SK-N-SH (cell line): ENCODE measurements at places on chromosomes 1 and 21. TPM values are rescaled to one million over a fixed set of nuclear protein-coding genes. Genes with fewer than 3 reads are reported as not detected.

WDR64 gene
- not detected in 2 replicates for polyA plus RNA-seq

EFCAB14 gene
- 13.6 and 20.0 TPM in 2 replicates for polyA plus RNA-seq

SPATA45 gene
- polyA plus RNA-seq = 0.24 TPM in 1 of 2 replicates, not detected in the other

PLCH2 gene
- 0.08 and 0.18 TPM in 2 replicates for polyA plus RNA-seq

KCNT2 gene
- 0.56 and 0.99 TPM in 2 replicates for polyA plus RNA-seq

RNF115 gene
- polyA plus RNA-seq = 4.8 and 6.1 TPM in 2 replicates

CELF3 gene
- 0.25 and 0.65 TPM in 2 replicates for polyA plus RNA-seq

SMPDL3B gene
- polyA plus RNA-seq = 0.67 and 0.95 TPM in 2 replicates

TNNT2 gene
- 0.33 and 0.57 TPM in 2 replicates for polyA plus RNA-seq

C1orf94 gene
- polyA plus RNA-seq = not detected in 2 replicates

TEDDM1 gene
- polyA plus RNA-seq = not detected in 2 replicates

FAM177B gene
- not detected in 2 replicates for polyA plus RNA-seq

AK5 gene
- 22.9 TPM in 2 replicates for polyA plus RNA-seq

FAM76A gene
- 2.9 and 4.2 TPM in 2 replicates for polyA plus RNA-seq

DNA sequence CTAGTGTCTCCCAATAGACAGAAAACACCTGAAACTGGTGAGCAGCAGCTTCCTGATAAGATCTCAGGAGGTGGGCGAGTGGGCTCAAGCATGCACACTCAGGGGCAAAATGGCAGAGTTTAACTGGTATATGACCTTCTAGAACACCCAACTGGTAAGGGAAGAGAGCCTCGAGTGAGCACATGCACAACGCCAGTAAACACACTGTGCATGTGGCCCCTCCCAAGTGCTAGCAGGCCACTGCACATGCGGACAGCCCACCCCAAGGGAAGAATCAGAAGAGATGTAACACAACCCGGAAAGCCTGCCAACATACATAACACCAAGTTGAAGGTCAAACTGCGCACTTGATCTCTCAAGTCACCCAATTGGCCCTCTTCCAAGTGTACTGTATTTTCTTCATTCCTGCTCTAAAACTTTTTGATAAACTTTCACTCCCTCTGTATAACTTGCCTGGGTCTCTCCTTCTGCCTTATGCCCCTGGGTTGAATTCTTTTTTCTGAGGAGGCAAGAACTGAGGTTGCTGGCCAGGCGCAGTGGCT is 138.2 kb downstream of the GLUL start:
- DNase-seq = no peak

- DNase-seq = no peak
Observed at GRCh38 chr1:8427493-8427892, 109.6 kb downstream of the SLC45A1 start.

GRCh38 chr1:67642629-67643028 is 42.4 kb upstream of the GADD45A start:
- DNase-seq = no peak

- peak; percentile 73 for DNase-seq
Observed at GRCh38 chr21:45747233-45747766, 103.8 kb downstream of the PCBP3 start.

- DNase-seq = no peak
Observed at GRCh38 chr21:40631211-40631610, 215.7 kb downstream of the DSCAM start.

GRCh38 chr1:1910651-1911331 is 4.3 kb upstream of the CALML6 start:
- no peak for DNase-seq

- no peak for DNase-seq
Observed at GRCh38 chr1:19453741-19454201, 31.6 kb downstream of the CAPZB start.

DNA sequence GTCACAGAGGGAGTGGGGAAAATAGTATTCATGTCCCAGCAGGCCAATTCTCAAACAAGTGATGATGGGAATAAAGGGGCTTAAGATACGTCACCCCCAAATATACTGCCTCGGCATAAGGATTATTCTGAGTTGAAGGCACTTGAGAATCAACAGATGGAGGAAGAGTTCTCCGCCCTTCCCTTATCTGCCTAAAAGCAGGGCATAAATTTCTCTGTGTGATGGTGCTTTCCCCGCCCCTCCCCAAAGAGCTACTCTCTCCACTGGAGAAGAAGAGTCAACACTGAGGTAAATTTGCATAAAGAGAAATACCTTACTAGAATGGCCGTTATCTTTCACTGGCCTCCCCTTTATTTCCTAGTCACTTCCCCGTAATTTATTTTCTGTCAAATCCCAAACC is 18.7 kb downstream of the BECN2 start:
- no peak for DNase-seq

DNA sequence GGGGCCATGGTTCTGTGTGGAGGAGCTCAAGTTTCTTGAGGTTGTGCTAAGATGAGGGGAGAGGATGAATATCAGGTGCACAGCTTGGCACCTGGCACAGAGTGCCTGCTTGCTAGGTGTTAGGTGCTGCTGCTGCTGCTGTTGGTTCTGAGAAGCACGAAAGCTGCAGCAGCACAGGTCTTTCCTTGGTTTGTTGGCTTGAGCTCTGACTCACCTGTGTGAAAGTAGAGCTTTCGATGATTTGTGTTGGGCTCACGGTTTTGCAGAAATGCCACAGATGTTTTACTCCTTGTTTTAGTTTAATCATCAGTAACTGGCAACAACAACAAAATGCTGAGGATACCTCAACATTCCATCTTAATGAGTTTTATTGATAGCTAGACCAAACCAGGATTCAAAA is 221.6 kb downstream of the BRINP2 start:
- DNase-seq = no peak

DNA sequence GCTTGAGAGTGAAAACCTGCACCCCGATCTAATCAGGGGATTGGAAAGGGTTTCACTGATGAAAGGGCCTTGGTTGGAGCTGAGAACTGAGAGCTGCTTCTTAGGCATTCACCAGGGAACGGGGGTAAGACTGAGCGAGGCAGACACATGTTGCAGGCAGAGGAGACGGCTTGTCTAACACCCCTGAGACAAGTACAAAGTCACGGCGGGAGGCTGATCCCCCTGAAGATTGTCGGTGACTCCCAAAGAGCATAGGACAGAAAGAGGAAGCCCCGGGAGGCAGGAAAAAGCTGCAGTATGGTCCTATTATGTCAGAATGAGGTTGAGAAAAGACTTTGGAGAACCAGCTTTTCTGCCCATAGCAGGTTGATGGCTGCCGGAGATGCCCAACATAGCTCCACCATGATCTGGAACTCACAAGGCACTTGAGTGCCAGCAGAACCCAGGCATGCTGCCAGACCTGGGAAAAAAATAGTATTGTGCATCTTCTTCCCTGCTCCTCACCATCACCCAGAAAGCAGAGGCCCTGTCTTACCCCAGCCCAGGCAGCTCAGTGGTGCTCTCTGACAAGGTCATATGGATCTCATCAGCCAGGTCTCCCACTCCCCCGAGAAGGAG is 463.9 kb upstream of the PROX1 start:
- no peak for DNase-seq

DNA sequence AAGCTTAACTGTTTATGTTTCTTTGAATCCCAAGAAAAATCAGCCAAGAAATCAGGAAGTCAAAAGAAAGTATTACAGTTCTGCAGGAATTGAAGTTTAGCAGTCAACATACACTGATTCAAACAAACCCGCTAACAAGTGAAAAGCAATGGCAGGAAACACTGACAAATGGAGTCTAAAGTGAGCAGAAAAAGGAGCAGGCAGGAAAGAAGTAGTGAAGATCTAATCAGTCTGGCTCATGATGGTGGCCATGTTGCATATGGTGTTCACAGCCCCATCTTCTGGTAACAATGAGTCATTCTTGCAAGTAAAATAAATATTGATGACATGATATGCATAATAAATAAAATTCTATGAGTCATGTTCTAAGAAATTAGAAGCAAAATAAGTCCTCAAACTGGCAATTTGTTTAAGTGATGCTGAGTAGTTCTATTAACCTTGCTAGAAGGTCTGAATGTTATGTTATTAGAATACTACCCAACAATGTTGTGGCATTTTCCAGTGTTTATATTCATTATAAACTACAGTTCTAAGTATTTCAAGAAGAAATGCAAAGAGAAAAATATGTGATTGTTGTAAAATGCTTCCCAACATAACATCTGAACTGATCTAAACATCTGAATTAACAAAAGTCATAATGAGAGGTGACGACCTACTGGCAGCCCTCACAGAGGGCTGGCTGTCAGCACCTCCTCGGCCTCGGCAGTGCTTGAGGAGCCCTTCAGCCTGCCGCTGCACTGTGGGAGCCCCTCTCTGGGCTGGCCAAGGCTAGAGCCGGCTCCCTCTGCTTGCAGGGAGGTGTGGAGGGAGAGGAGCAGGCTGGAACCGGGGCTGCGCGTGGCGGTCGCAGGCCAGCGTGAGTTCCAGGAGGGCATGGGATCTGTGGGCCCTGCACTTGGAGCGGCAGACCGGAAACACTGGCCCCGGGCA is 5.7 kb upstream of the ACBD6 start:
- DNase-seq = peak; percentile 30

DNA sequence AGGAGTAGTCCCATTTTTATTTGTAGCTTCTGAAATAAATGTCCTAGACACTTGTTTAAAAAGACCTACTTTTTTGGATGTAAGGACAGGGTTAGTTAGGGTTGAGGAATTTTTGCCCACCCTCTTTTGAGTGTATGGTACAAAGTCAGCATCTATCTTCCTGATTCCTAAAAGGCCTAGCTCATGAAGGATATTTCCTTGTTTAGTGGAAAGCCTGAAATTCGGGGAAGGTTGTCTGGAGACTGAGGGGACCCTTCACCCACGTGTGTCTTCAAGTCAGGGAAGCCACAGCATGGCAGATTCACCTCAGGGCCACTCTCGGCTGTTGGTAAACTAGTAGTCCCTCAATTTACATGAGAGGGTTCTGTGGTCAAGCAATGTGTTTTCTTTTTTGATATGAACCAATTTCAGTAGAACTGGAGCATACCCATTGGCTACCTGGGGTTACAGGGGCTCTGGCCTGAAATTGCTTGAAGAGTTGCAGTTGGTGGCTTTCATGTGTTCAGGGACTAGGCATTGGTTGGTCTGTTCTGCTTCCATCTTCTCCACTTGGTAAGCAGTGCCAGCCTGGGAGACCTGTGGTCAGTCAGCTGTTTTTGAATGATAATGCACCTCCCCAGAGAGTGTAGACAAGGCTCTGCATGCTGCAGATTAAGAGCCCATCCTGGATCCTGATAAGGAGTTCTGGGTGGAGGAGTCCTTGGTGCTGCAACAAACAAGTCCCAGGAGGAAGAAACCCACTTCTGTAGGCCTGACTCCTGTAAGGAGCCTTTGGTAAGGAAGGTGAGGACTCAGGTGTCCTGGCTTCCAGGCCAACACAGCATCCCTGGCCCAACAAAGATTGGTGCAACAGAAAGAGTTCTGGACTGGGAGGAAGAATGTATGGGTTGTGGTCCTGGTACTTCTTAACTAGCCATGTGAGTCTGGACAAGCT is 6.3 kb downstream of the BTG2 start:
- no peak for DNase-seq

DNA sequence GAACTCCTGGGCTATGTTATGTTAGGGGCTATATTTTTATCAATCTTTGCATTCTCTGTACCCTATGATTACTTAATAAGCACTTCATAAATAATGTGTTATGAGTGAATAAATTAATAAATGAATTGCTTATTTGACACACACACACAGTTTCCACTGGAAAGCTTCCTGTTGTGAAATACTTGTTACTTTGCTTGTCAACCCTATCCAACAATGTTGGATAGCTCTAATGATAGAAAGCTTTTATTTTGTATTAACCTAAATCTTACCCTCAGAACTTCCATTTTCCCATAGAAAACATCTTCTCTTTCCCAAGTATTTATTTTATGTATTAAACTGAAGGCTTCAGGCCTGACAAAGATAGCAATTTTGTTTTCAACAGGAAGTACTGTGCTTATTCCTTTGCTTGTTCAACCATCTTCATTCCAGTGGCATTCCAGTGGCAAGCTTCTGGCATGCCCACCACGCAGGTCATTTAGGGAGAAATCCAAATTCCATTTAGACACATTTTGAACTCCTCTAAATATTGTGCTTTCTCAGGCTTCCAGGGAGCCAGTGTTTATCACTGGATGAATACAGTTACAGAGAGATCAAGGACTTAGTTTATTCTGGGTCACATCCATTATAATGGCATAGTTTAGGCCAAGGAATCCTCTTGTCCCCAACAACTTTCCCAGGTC is 134.4 kb downstream of the TGFB2 start:
- no peak for DNase-seq

DNA sequence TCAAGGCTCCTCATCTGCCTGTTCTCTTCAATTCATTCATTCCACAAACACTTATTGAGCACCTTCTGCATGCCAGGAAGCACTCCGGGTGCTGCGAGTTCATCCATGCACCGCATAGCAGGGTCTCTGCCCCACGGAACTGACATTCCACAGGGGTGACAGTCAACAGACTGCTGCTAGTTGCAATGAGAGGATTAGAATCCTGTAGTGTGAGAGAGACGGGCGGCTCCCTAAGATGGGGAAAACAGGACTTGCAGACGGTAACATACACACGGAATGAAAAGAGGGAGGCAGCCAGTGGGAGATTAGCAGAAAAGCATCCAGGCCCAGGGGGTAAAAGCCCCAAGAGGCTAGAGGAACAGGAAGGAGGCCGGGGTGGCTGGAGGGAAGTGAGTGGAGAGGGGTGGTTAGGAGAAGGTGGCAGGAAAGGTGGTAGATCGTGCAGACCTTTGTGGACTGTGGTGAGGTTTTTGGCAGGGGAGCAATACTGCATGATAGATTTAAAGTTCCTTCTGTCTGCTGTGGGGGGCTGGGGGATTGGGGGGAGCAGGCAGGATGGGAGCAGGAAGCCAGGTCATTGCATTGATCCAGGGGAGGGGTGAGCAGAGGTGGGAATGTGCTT is 6.6 kb downstream of the TNFRSF8 start:
- no peak for DNase-seq

DNA sequence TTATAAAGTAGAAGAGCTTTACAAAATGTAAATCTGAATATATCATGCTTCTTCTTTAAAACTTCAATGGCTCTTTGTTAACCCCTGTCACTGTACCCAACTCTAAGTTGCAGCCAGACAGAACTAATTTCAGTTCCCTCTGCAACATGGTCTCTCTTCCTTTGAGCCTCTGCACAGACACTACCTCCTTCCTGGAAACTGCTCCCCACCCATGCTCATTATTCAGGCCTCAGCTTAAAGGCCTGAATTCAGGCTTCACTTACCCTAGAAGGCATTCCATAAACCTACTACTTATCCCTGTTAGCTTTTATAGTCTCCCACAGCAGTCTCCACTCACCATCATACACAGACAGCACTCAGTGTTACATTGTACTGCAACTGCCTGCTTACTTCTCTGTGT is 2.6 kb upstream of the EEIG2 start:
- no peak for DNase-seq

DNA sequence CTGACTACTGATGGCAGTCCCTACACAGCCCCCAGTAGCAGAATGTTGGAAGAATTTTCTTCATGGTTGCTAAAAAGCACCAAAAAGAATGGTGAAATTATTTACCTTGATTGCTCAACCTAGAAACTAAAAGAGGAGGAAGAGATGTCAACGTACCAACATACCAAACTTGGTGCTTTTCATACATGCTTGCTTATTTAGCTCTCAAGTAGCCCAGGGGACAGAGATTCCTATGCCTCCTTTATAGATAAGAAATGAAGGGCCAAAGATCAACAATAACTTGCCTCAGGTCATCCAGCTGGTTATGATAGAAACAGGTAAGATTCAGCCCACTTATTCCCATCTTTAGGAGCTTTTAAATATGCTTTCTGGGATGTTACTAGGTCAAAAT is 170.6 kb downstream of the PIGK start:
- DNase-seq = no peak

- DNase-seq = no peak
Observed at GRCh38 chr1:161179698-161180097, 2.4 kb upstream of the B4GALT3 start.
